ENCODE measurements at places on chromosomes 5 and 9. TPM values are rescaled to one million over a fixed set of nuclear protein-coding genes. Genes with fewer than 3 reads are reported as not detected.

DNA sequence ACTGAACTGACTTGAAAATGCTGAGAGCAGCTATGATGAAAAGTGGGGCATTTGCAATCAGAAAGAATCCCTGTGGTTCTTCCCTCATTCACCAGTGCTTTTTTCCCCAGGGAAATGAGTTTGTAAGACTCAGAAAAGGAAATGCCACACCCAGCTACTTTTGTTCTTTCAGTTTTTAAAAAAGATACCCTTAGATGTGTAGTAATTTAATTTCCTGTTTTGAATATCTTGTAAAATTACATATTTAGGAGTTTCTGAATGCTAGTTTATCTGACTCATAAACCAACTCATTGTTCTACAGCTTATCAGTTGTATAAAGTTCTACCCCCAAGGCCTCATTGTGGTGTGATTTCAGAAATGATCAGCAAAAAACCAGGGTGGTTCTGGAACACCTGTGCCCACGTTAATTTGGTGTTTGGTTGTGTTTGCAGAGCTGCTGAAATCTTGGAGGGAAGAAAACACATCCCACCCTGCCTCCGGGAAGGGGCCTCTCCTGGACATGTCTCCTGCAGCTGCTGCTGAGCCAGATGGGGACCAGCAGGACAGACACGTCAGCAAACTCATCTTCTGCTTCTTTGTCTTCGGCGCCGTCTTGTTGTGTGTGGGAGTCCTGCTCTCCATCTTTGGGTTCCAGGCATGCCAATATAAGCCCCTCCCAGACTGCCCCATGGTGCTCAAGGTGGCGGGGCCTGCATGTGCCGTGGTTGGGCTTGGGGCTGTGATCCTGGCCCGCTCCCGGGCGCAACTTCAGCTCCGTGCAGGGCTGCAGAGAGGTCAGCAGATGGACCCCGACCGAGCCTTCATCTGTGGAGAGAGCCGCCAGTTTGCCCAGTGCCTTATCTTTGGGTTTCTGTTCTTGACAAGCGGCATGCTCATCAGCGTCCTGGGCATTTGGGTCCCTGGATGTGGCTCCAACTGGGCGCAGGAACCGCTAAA lies 2.8 kb downstream of the TMEM171 start:
- no peaks in the 10 kb centered on the region for H3K36me3 ChIP-seq
- no peak overlapping the region for H3K4me3 ChIP-seq
- H3K4me1 ChIP-seq: peaks cover 17% of the 10 kb centered on the region
- peaks cover 25% of the 10 kb centered on the region for H3K27me3 ChIP-seq
- no peak overlapping the region for H3K27ac ChIP-seq

DNA sequence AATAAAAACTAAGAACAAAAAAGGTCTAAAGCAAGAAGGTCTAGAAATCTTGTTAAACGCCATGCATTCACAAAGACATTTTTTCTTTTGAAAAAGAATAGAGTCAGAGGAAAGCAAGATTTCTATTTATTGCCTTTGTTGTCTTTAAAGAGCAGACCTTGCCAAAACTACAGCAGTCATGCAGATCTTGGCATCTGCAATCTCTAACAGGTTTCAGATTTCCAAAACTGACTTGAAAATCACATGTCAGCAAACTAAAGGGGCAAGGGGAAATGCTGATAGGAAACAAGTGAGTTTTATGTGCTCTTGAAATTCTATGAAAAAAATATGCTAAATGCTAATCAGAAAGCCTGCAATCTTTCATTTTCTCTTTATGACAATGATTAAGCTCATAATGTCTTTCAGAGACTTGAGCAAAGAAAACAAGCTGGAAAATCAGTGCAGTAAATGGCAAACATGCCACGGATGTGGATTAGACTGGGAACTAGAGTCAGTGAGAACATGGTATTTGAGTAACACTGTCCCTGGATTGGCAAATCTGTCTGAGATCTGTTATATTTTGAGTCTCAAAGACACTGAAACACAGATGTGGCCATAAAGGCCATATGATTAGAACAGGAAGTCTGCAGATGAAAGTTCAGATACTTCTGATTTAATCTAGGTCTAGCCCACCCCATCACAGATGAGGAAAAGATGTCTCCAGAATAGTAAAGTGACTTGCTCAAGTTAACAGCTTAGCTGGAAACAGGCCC lies 361.4 kb upstream of the RPS23 start:
- H3K4me3 ChIP-seq: no peak overlapping the region
- DNase-seq: no peak
- peaks cover 8% of the 10 kb centered on the region for H3K4me1 ChIP-seq
- H3K36me3 ChIP-seq: no peaks in the 10 kb centered on the region
- H3K27me3 ChIP-seq: no peaks in the 10 kb centered on the region

DNA sequence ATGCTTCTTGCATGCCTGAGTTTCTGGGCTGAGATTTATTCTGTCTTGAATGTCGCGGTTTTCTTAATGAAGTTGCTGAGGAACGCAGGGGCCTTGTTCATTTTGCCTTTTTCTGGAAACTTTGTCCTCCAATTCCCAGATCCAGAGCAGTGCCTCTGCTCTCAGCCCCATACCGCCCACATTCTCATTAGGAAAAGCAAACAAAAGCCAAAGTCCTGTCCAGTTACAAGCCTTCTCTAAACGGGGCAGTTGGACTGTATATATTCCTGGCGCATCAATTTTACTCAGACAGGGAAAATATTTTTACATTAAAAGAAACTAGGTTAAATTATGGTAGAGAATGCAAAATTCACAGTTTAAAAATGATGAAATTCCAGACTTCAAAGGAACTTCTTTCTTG lies 1.2 kb upstream of the PSAT1 start:
- peaks cover 13% of the 10 kb centered on the region for H3K4me1 ChIP-seq
- no peaks in the 10 kb centered on the region for H3K36me3 ChIP-seq

DNA sequence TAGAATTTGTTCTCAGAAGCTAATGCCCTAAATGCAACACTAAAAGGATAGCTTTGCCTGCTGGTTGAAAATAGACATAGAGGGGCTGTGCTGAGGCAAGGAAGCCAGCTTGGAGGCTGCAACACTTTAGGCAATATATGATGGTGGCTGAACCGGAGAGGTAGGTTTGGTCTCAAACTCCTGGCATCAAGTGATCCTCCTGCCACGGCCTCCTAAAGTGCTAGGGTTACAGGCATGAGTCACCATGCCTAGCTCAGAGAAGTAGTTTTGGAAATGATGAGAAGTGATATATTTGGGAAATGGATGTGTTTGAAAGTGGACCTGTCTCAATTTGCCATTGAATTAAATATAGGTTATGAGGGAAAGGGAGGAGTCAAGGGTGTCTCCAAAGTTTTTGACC lies 10.0 kb downstream of the DUSP1 start:
- DNase-seq: no peak
- no peaks in the 10 kb centered on the region for H3K36me3 ChIP-seq
- H3K27ac ChIP-seq: no peak overlapping the region
- H3K4me1 ChIP-seq: peaks cover 28% of the 10 kb centered on the region

DNA sequence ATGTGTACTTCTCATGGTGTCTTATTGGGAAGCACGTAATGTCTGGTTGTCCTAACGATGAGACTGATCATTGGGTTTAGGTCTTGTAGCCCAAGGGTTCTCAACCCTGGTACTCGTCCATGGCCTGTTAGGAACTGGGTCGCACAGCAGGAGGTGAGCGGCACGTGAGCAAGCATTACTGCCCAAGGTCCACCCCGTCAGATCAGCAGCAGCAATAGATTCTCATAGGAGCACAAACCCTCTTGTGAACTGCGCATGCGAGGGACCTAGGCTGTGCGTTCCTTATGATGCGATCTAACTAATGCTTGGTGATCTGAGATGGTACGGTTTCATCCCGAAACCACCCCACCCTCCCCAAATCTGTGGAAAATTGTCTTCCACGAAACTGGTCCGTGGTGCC lies 33.5 kb downstream of the CNOT6 start:
- H3K4me1 ChIP-seq: no peaks in the 10 kb centered on the region
- no peak overlapping the region for H3K4me3 ChIP-seq
- no peak for DNase-seq
- no peaks in the 10 kb centered on the region for H3K27me3 ChIP-seq

DNA sequence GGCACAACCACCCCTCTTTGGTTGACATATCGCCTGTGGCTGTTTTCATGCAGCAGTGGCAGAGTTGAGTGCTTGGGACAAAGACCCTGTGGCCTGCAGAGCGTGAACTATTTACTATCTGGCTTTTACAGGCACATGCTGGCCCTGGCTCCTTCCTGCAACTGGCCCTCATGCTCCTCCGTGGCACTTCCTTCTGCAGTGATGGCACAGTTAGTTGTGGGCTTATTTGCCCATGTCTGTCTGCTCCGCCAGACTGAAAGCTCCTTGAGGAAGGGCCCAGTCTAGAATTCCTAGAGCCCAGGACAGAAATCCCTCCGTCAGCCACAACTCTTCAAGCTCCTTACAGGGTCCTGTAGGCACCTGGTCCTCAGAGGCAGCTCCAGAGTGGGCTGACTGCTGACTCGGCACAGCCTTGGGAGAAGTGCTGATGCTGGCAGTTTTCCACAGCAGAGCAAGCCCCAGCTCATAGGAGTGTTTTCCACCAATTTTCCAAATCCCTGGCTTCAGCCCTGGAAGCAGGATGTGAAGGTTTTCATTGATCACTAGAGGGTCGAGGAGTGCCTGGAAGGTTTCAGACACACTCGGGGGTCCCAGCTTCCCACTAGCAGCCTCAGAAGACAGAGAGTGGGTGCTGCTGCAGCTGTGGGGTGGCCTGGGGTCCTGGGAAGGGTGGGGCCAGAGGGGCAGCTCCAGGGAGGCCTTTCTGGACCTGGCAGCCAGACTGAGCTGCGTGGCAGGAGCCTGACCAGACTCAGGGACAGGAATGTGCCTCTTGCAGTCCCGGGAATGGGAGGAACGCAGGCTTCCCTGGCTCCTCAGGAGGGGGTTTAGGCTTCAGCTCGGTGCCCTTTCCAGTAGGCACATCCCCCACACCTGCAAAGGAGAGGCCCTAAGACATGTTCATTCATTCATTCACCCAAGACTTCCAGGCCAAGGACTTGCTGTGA lies 56.5 kb upstream of the ANGPTL2 start:
- no peaks in the 10 kb centered on the region for H3K36me3 ChIP-seq
- H3K4me3 ChIP-seq: no peak overlapping the region
- H3K27ac ChIP-seq: no peak overlapping the region

Gene WWC1
- 1.0 TPM for total RNA-seq

DNA sequence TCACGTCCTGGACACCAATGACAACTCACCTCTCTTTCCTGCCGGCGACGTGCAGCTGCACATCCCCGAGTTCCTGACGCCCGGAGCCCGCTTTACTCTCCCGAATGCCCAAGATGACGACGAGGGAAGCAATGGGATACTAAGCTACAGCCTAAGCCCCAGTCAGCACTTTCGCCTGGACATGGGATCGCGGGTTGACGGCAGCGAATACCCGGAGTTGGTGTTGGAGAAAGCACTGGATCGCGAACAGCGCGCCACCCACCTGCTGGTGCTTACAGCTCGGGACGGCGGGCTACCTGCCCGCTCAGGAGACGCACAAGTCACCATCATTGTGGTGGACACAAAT lies 1.1 kb downstream of the PCDHAC1 start:
- H3K4me3 ChIP-seq: no peak overlapping the region
- DNase-seq: no peak
- peaks cover 13% of the 10 kb centered on the region for H3K27me3 ChIP-seq

- H3K36me3 ChIP-seq: no peaks in the 10 kb centered on the region
- H3K27me3 ChIP-seq: no peaks in the 10 kb centered on the region
Measured at GRCh38 chr9:7606591-7606990, 193.0 kb downstream of the DMAC1 start.

Gene TMEM252
- total RNA-seq: not detected

Gene BHMT2
- 26.6 TPM for total RNA-seq

- no peak for DNase-seq
- no peaks in the 10 kb centered on the region for H3K27me3 ChIP-seq
- H3K27ac ChIP-seq: no peak overlapping the region
- H3K36me3 ChIP-seq: no peaks in the 10 kb centered on the region
- H3K4me3 ChIP-seq: no peak overlapping the region
Measured at GRCh38 chr9:100652850-100653249, 75.0 kb downstream of the CAVIN4 start.

All from adrenal gland (tissue), 19 donors.